Inflammatory macrophage (primary cell): ENCODE measurements at places on chromosomes 12 and 14.

DNA sequence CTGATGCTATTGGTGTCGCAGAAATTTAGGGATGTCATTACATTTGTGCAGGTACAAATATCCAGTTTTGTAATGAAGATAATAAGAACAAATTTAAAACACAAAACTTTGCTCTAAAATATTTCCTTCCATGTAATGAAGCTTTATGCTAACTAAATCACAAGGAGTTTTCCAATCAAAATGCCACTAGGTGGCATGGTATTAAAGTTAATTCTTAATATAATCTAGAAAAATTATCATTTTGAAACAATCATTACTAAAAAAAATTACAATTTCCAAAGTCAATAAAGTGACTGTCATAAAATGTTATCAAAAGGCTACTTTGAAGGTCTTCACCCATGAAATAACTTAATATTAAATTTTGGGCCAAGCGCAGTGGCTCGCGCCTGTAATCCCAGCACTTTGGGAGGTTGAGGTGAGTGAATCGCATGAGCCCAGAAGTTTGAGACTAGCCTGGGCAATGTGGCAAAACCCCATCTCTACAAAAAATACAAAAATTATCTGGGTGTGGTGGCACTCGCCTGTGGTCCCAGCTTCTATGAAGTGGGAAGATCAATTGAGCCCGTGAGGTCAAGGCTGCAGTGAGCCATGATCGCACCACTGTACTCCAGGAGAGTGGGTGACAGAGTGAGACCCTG lies 77.4 kb downstream of the KIF21A start:
- no peak for DNase-seq

DNA sequence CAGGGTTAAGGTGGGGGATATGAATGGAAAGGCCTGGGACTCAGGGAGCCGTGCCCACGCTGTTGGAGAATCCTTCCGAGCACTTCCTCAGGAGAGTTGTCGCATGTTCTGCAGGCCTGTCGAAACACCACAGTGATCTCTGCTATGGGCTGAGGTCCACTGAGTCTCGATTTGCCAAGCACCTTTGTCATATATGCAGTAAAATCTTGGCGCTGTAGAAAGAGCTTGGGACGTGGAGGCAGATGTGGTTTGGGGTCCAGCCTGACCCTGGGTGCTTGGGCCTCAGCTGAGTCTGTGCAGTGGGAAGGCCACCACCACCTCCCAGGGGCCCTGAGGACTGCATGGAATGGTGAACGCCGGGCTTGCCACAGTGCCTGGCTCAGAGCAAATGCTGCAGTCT lies 32.9 kb downstream of the C14orf132 start:
- DNase-seq: no peak

DNA sequence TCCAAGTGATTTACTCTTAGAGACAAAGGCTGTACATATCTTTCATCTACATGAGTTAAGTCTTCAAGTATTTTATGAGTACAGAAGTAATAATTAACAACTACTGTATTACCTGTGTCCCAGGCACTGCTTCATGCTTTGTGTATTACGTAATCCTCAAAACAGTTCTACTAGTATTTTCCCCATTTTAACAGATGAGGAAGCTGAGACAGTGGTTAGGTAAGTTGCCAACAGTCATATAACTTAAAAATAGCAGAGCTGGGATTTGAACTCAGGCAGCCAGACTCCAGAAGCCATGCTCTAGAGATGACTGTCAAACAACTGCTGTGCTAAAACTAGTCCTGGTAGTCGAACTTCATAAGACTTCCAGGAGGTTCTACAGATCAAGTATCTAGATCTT lies 10.7 kb downstream of the TRMT5 start:
- DNase-seq: no peak

- DNase-seq: no peak
Measured at GRCh38 chr14:55301437-55302121, 30.4 kb downstream of the FBXO34 start.

DNA sequence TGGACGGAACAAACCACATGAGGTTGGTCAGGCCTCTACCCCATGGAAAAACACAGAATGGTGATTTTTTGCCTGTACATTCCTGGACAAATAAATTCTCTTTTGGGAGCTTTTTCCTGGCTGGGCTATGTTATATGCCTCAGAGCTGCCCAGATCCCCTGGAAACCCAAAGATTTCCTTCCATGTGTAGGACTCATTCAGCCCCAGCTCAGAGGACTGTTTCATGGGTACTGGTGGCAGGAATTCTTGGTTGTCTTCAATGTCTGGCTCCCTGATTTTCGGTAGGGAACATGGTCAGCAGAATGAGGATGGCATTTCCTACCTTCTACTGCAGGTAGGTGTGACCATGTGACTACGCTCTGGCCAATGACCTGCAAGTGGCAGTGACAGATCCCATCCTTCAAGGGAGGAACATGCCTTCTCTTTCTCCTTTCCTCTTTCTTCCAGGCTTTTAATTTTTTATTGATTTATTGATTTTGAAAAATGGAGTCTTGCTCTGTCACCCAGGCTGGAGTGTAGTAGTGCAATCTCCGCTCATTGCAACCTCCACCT lies 15.4 kb upstream of the P2RX7 start:
- no peak for DNase-seq

- DNase-seq: peak; percentile 84
Measured at GRCh38 chr12:1635301-1636095, 6.5 kb downstream of the WNT5B start.

DNA sequence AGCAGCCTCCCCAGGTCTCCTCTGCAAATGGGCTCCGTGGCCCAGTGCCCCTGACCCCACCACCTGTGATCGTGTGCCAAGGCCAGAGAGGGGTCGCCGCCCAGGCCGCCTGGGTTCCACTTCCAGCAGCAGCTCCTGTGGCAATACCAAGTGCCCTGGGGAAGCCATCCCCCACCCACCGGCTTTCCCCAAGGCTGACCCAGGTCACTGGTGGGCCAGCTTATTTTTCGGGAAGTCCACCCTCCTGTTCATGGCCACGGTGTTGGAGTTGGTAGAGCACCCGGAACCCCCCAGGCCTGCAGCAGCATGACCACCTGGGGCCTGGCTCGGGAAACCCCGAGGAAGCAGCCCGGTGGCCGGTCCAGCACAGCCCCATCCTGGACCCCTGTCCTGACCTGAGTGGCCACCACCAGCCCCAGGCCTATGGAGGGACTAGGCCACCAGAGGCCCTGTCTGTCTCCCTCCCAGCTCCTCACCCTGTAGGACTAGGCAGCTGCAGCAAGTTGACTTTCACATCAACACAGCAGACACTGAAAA lies 40.8 kb upstream of the OASL start:
- DNase-seq: no peak

DNA sequence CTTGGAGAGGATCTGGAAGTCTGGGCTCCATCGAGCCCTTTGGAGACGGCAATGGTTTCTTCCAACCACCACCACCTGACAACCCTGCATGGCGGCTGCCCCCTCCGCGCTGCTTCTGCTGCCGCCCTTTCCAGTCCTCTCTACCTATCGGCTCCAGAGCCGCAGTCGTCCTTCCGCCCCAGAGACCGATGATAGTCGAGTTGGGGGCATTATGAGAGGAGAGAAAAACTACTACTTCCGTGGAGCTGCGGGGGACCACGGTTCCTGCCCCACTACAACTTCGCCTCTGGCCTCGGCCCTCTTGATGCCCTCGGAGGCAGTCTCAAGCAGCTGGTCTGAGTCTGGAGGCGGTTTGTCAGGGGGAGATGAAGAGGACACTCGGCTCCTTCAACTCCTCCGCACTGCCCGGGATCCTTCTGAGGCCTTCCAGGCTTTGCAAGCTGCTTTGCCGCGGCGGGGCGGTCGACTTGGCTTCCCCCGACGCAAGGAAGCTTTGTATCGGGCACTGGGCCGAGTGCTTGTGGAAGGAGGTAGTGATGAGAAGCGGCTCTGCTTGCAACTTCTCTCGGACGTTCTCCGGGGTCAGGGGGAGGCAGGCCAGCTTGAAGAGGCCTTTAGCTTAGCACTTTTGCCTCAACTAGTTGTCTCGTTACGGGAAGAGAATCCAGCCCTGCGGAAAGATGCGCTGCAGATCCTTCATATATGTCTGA lies 499 bp downstream of the TOGARAM1 start:
- DNase-seq: peak; percentile 41

GRCh38 chr12:104154286-104154685 lies 16.3 kb upstream of the NFYB start:
- DNase-seq: peak; percentile 34

DNA sequence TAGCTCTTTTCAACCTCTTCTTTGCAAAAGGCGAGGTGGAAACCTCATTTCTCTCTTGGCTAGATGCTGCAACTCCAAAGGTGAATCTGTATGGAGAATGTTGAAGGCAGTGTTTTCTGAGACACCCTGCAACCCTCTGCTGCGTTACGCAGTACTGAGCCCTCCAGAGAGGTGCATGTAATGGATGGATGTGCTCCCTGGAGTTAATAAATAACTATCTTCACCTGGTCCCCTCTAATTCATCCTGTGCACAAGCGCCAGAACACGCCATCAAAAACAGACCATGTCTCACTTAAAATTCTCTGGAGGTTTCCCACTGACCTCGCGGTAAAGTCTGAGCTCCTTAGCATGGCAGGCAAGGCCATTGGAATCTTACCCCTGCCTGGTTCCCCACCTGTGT lies 234.4 kb upstream of the PWP1 start:
- DNase-seq: no peak

- no peak for DNase-seq
Measured at GRCh38 chr12:58871556-58871955, 48.7 kb downstream of the LRIG3 start.

GRCh38 chr12:66137937-66138336 lies 7.4 kb upstream of the LLPH start:
- DNase-seq: no peak

DNA sequence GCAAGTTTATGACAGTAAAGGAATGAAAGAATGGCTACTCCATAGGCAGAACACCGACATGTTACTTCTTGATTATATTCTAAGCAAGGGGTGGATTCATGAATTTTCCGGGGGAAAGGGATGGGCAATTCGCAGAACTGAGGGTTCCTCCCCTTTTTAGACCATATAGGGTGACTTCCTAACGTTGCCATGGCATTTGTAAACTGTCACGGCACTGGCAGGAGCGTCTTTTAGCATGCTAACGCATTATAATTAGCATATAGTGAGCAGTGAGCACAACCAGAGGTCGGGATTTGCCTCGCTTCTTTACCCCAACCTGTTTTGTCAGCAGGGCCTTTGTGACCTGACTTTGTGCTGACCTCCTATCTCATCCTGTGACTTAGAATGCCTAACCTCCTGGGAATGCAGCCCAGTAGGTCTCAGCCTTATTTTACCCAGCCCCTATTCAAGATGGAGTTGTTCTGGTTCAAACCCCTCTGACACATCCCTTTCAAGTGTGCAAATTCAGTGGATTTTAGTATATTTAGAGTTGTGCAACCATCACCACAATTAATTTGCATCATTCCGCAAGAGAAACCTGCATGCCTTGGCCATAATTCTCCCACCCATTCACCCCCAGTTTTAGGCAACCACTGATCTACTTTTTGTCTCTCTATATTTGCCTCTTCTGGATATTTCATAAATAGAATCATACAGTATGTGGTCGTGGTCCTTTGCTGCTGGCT lies 27.4 kb downstream of the PALS1 start:
- DNase-seq: no peak

DNA sequence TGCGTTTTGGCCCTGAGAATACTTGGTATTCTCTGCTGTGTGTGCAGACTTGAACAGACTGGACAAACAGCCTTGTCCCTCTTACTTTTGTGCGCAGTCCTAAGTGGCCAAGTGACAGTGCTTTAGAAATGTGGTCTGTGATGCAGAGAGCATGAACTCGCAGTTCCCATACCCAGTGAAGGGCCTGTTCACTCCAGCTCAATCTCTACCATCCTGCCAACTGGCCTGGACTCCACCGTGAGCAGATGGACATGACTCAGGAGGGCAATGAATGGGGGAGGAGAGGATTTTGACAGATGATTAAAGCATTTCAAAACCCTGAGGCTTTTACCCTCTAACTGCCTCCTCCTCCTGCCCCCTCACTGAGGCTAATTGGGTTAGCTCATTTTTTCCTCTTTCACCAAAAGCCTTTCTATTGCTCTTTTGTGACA lies 62.5 kb upstream of the PYGL start:
- DNase-seq: peak; percentile 86

GRCh38 chr12:110371408-110372055 lies 32.0 kb downstream of the ANAPC7 start:
- no peak for DNase-seq

DNA sequence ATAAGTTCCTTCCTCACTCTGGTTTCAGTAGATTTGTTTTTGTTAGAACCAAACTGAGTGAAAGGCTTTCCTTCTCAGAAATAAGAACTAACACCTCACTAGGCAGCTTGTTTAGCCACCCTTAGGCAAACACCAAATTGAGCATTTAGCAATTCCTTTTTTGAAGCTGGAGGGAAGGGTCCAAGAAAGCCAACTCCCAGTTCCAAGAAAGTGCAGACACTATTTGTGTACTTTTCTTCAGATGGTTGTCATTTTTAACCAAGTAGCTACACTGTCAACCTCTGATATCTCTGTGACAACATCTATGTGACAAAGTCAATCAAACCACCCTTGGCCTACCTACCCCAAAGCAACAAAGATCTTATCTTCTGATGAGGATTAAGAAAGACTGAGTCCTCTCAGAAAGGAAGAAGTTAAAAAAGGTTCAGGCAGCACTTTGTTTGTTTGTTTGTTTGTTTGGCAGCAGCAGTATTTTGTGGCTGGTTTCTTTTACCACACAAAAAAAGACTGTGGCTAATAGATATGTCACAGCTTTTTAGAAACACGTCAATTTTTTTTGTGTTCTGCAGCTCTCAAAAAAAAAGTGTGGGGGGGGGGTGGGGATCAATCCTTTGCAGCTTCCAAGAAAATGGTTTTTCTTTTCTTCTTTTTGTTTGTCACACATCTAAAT lies 203.8 kb downstream of the CRADD start:
- DNase-seq: no peak

DNA sequence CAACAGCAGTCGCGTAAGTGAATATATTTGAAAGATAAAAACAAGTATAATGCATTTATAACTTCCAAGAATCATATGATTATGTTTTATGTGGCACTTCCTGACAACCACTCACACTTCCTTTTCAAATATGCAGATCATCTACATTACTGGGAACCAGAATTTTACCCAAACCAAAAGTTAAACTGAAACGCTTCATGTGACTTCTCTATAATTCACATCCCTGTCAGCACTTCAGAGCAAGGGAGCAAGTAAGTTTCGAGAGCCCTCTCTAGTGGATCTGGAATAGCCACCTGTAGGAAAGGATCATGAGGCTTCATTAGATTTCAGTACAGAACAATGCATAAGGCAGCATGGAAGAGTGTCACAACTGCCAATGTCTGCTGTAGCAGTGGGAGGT lies 13.7 kb upstream of the ALX1 start:
- no peak for DNase-seq

GRCh38 chr12:102069707-102070106 lies 7.9 kb upstream of the WASHC3 start:
- no peak for DNase-seq

DNA sequence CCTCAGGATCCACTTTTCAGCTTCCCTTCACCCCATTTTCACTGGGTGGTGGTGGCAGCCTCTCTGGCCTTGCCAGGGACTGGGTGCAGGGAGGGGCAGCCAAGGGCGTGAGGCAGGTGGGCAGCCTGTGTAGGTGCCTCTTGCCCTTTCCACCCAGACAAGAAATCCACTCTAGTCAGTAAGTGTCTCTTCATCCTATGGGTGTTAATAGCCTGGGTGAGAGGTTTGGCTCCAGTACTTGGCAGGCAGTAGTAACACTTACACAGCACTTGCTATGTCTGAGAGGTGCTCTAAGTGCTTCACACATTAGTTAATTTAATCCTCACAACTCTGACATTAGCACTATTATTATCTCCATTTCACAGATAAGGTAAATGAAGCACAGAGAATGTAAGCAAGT lies 171.9 kb downstream of the EMP1 start:
- DNase-seq: no peak

GRCh38 chr12:83224012-83224411 lies 537.3 kb downstream of the TMTC2 start:
- DNase-seq: peak; percentile 31

GRCh38 chr12:69389831-69390230 lies 30.3 kb downstream of the YEATS4 start:
- DNase-seq: no peak
